ENCODE measurements at places on chromosomes 16 and 17.

GRCh38 chr16:1610899-1611632 is 806 bp downstream of the IFT140 start:
- DNase-seq, result peak; percentile 65

- peak; percentile 82 for DNase-seq
Measured at GRCh38 chr17:40331743-40332641, 23.0 kb downstream of the RARA start.

DNA sequence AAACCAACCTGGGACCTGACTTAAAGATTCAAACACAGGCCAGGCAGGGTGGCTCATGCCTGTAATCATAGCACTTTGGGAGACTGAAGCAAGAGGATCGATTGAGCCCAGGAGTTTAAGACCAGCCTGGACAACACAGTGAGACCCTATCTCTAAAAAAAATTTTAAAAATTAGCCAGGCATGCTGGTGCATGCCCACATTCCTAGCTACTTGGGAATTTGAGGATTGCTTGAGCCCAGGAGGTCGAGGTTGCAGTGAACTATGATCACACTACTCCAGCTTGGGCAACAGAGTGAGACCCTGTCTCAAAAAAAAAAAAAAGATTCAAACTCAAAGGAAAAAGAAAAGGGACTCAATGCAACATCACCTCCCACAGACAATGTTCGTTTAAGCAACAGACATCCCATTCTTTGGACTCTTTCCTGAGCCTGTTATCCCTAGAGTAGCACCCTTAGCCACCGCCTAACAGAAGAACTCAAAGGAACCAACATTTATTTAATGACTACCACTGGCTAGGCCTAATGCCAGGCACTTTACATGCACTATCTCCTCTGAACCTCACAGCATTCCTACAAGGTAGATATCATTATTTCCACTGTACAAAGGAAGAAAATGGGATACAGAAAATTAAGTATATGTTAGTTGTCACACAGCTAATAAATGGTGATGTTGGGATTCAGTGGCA is 12.7 kb downstream of the MYO18A start:
- DNase-seq, result no peak

DNA sequence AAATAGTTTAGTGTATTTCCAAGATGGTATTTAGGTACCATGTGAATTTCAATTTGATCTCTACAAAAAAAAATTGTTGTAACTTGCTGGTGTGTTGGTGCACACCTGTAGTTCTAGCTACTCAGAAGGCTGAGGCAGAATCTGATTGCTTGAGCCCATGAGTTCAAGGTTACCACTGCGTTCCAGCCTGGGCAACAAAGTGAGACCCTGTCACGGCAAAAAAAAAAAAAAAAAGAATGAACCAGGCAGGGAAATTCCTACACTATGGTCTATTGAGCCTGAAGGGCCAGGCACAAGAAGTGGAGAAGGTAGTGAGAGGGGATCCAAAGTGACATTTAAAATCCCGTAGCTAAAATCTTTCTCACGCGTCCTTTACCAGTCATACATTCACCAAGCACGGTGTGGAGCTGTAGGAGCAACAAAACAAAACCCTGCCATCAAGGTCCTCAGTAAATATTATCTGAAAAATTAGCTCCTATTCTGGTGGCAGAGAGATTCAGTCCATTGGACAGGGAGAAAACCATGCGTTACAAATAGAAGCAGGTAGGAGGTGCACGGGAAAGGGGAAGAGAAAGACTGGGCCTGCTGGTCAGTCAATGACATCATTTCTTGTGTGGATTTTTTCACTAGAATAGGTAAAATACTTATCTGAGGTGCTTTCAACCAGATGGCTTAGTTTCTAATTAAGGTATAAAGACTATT is 27.3 kb downstream of the TXNDC11 start:
- DNase-seq, result no peak

DNA sequence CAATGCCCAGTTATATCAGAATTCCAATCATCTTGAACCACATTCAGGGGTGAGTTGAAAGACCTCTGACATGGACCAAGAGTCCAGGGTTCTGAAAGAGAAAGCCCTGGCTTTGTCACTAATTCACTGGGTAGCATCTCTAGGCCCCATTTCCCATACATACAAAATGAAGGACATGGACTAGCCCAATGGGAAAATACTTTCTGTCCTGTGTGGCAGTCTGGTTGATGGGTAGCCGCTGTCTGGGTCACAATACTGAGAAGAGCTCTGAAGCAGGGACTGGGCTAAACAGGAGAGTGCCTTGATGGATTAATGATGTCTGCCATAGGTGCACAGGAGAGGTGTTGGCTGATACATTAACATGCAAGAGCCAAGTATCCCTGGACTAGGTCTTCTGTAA is 214.3 kb downstream of the RAB11FIP4 start:
- no peak for DNase-seq

GRCh38 chr17:39716879-39717536 is 13.3 kb downstream of the MIEN1 start:
- no peak for DNase-seq

- DNase-seq, result no peak
Measured at GRCh38 chr17:38897176-38897575, 27.3 kb downstream of the LASP1 start.

- no peak for DNase-seq
Measured at GRCh38 chr16:75075688-75076268, 40.8 kb downstream of the LDHD start.

DNA sequence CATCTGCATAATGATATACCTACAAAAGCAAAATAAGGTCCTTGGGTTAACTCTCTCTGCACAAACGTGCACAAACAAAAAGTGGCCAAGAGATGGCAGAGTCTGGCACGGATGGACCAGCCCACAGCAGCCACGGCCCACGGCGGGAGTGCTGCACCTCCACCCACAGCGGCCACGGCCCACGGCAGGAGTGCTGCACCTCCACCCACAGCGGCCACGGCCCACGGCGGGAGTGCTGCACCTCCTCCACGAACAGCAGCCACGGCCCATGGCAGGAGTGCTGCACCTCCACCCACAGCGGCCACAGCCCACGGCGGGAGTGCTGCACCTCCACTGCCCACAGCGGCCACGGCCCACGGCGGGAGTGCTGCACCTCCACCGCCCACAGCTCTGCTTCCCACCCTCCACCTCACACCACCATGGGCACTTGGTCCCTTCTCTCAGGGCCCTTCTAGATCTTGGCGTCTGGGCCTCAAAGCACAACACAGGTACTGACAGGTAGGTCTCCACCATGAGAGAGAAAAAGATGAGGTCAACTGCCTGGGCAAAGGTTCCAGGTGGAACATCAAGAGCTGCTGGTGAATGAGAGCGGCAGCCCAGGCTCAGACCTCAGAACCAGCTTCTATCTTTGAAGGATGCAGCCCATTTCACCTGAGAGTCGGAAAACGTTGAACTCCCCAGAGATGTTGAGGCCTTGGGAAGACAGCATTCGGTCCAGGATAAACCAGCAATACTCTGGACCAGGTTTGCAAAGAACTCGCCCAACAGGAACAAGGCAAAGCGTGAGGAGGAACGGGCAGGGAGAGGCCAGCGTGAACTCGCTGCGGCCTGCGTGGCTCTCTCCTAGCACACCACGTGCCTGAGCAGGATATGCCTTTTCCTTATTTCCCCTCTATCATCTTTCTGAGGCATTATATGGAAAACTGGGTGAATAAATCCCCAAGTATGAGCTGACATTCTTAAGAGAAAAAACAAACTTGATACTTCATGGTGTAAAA is 124.5 kb downstream of the ZNF778 start:
- DNase-seq, result no peak

DNA sequence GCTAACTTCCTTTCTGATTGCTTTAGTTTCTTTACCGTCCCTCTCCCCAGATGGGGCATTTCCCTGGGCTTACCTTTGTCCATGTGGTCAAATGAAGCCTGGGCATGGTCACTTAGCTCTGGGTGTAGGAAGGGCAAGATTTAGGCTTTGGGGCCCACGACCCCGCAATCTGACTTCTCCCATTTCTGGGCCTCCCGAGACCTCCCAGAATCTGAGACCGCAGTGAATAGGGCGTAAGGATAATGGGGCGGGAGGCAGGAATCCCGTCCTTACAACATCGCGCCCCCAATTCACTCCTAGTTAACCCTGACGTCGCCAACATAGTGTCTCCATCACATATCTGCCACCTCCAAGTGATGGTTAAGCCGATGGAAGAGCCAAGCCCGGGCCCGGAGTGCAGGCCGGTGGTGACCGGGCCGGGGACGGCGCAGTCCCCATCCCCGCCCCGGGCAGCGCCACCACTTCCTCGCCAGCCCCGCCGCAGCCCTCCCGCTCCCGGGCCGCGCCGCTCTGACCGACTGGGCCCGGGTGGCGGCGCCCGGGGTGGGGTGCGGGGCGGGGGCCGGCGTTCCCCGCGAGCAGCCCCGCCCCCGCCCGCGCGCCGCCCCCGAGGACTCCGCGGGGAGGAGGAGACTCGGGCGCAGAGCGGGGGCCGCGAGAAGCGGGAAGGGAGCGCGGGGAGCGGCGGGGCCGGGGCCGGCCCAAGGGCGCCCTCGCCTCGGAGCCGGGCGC is at the start of gene RHBDL3:
RHBDL3 (plus strand) TSS at position 641 of the 732 bp plus-strand sequence. CDS start 358 bp downstream, outside the sequence.
- no peak for DNase-seq

- DNase-seq, result no peak
Measured at GRCh38 chr16:55437625-55438024, 41.4 kb upstream of the MMP2 start.

DNA sequence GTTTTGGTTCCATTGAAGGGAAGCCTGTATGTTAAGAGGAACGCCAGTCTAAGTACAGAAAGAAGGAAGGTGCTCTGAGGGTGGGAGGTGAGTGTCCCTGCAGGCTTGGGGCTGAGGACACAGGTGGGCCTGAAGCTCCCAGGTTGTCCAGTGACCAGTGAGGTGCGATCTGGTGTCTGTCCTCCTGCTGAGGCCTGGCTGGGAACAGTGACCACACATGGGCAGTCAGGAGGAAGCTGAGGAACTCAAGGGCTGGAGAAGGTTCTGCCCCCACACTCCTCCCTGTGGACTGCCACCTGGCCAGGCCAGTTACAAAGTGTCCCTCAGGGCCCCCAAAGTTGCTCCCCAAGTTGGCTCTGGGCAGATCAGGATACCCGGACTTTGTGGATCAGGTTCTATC is 102.1 kb downstream of the N4BP1 start:
- DNase-seq, result no peak

DNA sequence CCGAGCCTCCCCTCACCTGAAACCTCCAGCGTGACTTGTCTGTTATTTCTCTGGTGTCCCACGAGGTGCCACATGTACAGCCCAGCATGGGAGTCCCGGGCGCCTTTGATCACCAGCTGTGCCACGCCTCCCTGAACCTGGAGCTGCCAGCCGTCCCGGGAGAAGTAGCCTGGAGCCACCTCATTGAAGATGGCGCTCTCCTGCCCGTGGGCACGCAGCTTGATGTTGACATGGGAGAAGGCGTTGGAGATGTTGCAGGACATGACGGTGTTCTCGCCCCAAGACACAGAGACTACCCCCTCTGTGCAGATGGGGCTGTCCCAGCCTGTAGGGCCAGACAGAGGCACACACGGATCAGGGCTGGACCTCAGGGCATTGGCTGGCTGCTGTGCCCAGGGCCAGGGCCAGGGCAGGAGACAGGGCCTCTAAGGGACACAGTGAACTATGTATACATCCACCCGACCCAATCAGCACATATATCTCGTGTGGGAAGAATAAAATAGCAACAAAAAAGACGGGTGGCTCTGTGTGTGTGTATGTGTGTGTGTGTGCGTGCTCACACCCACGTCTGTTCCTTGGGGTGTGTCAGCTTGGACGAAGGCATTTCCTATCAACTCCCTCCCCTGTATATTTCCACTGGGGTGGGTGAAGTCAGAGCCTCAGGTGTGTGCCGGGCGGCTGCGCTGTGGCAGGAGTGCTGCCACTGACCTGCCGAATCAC is 7.3 kb upstream of the CD7 start:
- DNase-seq, result no peak

DNA sequence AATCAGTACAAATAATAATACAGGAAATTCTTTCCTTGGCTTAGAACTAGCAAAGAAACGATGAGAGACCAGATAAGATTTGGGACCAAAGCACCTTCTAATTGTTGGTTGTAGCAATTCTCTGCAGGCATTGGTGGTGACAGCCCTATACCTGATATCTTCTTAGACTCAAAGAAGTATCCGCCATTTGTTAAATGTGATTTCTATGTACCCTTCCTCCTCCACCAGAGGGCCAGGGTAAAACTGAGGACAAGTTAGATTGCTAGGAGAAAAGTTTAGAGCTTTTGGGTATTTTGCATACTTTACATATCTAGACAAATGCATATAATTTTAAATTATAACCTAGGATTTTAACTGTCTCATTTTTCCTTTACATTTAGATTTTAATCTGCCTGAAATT is 304.3 kb downstream of the HS3ST4 start:
- no peak for DNase-seq

GRCh38 chr17:17561408-17562145 is 29.9 kb downstream of the PEMT start:
- DNase-seq, result no peak

GRCh38 chr16:89442990-89443726 is 47.2 kb downstream of the ANKRD11 start:
- no peak for DNase-seq

DNA sequence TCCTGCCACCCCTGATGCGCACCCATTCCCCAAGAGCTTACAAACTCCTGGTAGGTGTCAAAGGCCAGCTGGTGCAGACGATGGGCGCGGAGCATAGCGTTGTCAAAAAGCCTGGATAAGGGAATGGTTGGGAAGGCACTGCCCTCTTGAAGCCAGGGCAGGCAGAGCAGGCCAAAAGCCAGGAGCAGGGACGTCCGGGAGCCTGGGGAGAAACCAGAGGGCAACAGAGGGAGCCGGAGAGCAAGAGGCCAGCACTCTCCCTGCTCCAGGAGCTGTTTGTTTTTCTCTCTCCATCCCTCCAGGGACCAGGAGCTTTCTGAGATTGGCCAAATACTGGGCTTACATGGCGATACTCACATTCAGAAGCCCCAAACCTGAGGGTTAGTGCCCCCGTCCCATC is 334 bp downstream of the GH1 start:
- no peak for DNase-seq

DNA sequence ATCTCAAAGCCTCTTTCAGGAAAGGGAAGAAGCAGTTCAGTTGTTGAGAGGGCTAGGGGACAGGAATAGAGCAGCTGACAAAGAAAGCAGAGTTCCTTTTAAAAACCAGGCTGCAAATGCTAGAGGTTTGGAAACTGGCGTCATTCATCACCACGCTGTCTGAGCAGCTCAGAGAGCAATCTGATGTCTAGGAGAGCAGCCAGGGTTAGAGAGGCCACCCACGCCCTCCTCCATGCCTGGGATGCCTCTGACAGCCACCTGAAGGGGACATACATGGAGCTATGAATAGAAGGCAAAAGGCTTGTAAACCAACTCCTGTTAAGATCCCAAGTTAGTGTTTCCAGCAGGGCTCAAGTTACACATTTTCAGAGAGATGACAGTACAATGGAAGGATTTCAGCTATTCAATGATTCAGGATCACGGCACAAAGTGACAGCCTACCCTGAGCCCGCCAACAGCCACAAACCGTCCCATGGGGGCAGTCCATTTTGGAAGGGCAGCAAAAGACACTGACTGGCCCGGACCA is 12.4 kb downstream of the RAB5C start:
- no peak for DNase-seq

DNA sequence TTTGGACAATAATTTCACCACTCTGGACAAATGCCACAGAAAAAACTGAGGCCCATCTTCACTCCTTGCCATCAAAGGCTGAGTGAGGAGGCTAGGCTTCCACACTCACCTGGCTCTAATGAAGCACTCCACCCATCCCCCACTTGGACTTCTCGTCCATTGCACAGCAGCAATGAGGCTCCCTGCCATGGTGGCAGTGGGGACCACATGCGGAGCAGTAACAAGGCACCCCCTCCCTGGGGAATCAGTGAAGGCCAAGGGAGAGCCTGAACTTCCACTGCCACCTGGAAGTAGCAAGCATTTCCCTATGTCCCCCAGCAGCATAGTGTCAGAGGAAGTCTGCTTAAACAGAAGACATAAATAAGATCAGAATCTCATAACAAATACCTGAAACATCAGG is 2.0 kb upstream of the GOSR1 start:
- DNase-seq, result no peak

Measured in anterior cingulate cortex (tissue), 58 donors.